Calu3 (cell line): ENCODE measurements at places on chromosomes 6 and 20.

- no peak for DNase-seq
These were observed 302.1 kb downstream of the BTBD3 start for GRCh38 chr20:12219798-12220197.

DNA sequence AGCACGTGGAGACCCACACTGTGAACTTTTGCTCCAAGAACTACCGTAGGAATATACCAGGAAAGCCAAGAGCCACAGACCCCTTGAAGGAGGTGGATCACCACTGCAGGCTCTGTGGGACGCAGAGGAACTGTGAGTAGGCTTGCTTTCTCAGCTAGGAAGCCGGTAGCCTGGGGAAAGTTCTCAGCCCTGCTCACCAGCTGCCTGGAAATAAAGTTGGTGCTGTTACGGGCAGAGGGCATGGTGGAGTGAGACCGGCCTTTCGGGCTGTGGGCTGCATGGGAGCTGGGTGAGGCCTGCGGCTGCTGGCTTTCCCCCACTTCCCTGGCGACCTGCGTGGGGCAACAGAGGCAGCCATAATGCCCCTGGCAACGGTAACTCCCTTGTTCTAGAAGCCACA, 373.0 kb upstream of the RUNX2 start:
- DNase-seq: no peak

- DNase-seq: no peak
These were observed 289.6 kb upstream of the CDH4 start for GRCh38 chr20:60962367-60963045.

GRCh38 chr6:142934106-142934505, 10.9 kb downstream of the HIVEP2 start:
- no peak for DNase-seq

- no peak for DNase-seq
These were observed 76.4 kb downstream of the TMEM242 start for GRCh38 chr6:157246771-157247484.

DNA sequence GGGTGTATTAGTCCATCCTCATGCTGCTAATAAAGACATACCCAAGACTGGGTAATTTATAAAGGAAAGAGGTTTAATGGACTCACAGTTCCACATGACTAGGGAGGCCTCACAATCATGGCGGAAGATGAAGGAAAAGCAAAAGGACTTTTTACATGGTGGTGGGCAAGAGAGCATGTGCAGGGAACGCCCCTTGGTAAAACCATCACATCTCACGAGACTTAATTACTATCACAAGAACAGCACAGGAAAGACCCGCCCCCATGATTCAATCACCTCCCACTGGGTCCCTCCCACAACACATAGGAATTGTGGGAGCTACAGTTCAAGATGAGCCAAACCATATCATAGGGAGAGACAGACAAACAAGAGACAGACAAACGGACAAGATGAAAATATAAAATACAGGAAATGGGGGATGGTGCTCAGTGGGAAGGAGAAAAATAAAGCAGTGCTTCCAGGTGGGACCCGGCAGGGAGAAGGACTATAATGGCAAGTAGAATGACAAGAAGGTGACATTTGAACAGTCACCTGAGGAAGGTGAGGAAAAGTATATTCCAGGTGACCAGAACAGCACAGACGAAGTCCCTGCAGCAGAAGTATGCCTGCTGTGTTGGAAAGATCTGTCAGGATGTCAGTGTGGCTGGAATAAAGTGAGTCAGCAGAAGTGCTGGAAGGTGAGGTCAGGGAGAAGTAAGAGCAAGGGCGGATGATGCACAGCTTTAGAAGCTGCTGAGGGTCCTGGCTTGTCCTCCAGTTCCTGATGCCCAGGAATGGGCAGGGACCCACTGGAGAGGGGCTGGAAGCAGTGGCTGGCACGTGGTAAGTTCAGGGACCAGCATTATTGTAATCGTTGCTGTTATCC, 61.1 kb downstream of the SLC2A10 start:
- DNase-seq: no peak

GRCh38 chr6:165849534-165850430, 186.7 kb upstream of the PDE10A start:
- DNase-seq: no peak

DNA sequence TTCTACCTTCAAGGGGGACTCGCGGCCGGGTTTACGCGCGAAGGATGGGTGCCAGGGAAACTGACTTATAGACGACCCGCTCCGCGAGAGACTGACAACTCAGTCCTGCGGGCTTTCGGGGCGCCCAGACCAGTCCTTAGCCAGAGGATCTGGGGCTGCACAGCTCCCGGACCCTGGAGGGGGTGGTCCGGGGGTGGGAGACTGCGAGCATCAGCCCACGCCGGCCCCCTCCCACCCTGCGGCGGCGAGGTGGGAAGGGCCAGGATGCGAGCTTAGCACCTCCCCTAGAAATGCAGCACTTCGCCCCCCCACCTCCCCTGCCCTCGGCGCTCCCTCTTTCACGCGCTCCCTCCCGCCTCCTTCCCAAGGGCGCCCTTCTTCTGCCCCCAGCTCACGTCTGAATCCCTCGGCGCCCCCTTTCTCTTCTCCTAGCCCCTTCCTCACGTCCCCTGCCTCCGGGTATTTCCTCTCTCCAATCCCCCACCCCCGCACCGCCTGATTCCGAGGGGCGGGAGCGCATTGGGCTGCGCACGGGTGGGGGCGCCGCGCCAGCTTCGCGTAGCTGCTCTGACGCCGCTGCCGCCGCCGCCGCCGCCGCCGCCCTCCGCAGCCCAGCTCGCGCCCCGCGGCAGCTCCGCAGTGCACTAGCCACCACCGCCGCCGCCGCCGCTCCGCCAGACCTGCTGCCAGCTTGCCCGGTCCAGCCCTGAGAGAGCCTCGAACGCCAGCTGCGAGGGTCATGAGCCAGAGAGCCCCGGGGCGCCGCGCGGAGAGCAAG, at the start of gene SLC32A1:
SLC32A1 (plus strand) TSS at position 639 of the 778 bp plus-strand sequence. CDS start 239 bp downstream, outside the sequence.
- DNase-seq: no peak

DNA sequence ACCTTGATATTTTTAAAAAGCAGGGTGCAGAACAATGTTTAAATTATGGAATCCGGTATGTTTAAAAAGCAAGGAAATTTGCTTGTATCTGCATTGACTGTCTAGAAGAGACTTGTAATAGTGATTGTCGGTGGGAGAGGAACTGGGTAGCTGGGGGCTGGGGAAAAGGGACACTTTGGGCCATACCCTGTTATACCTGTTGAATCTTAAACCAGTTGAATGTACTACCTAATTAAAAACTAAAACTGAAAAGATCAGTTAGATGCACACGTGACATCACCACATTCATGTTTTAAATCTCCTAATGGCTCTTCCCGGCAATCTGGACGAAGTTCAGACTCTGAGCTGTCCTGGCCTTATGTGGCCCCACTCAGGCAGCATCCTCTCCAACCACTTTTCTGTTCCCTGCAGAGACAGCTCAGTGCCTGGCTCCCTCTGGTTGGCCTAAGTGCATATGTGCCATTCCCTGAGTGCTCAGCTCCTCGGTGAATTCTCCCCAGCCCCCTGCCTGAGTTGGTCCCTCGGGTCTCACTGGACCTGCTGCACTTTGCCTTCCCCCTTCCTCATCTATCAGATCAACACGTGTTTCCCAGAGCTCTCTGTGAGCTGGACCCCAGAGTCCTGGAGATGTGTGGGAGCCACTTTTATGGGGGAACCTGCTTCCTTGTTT, 36.3 kb downstream of the SLC52A3 start:
- DNase-seq: no peak
